NCI-H524 (cell line): ENCODE measurements at places on chromosomes 1 and 21.

DNA sequence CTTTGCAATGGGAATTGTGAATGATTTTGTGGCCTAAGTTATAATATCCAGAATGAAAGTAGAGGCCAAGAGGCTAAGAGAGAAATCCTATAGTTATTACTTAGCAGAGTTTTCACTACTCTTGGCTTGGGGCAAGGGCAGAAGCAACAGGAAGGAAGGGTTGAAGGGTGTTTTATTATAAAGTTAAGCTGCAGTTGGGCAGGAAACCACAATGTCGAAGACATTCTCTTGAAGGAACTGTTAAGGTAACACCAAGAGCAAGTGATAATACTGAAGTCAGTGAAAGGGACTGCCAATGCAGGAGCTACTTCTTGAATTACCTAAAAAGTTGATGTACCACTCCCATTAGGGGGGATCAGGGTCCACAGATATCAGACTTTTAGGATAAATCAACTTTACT is 8.3 kb downstream of the XCL2 start:
- DNase-seq, result no peak

GRCh38 chr1:36573445-36573844 is 90.7 kb upstream of the CSF3R start:
- no peak for DNase-seq

DNA sequence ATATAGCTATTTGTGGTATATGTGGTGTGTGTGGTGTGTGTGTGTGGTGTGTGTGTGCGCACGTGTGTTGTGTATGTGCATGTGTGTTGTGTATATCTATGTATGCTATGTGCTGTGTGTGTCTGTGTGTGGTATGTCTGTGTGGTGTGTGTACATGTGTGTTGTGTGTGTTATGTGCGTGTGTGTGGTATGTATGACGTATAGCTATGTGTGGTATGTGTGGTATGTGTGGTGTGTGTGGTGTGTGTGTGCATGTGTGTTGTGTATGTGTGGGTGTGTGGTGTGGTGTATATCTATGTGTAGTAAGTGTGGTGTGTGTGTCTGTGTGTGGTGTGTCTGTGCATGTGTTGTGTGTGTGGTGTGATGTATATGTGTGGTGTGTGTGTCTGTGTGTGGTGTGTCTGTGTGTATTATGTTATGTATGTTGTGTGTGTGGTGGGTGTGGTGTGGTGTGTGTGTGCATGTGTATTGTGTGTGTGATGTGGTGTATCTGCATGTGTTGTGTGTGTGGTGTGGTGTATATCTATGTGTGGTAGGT is 59.8 kb downstream of the EDN2 start:
- no peak for DNase-seq

- DNase-seq, result no peak
Measured at GRCh38 chr1:47711184-47711847, 273.5 kb downstream of the FOXD2 start.

DNA sequence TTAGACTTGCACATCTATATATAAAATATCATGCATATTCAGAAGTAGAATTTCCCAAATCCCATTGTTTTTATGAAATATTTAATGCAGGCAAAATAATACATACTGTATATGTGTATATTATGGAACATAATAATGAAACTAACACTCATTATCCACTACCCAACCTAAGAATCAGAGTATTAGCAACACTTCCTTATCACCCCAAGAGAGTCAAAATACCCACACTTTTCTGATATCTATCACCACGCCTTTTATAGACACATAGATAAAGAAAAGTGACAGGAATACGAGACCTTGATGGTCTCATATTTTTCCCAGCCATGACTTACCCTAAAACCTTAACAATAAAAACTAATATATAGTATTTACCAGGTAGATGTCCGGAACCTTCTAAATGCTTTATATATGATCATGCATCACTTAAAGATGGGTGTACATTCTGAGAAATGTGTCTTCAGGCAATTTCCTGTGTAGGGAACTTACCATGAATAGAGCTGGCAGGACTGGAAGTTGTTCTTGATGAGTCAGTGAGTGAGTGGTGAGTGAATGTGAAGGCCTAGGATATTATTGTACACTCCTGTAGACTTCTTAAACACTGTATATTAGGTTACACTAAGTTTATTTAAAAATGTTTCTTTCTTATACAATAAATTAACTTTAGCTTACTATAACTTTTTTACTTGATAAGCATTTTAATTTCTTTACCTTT is 45.5 kb downstream of the TNFSF4 start:
- no peak for DNase-seq

- no peak for DNase-seq
Measured at GRCh38 chr1:157105988-157106812, 6.6 kb upstream of the ETV3L start.

GRCh38 chr1:12052008-12052573 is 11.0 kb upstream of the TNFRSF8 start:
- no peak for DNase-seq

DNA sequence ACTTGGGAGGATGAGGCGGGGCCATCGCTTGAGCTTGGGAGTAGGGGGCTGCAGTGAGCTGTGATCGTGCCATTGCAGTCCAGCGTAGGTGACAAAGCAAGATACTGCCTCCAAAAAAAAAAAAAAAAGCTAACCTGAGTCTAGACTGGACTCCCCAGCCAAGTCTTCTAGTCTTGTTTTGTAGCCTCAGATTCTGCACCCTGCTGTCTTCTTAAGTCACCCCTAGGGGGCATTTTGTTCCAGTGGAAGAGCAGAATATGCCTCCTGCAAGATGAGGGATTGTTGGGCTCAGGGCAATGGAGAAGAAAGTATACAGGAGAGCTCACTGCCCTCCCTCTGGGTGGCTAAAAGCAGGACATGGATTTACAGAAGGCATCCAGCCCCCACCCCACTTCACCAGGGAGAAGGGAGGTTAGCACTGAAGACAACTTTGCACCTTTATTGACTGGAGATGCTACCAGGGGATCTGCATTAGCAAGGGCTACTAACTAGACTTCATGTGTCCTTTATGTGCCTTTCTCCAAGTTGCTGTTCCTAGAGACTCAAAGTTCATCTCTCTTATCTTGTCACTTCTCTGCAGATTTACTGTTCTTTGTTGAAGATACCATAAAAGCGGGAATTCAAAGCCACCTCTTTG is 15.3 kb upstream of the RNF187 start:
- DNase-seq, result no peak

- no peak for DNase-seq
Measured at GRCh38 chr1:145740269-145740668, 21.0 kb downstream of the CD160 start.

- no peak for DNase-seq
Measured at GRCh38 chr1:33322870-33323585, 2.1 kb upstream of the A3GALT2 start.

DNA sequence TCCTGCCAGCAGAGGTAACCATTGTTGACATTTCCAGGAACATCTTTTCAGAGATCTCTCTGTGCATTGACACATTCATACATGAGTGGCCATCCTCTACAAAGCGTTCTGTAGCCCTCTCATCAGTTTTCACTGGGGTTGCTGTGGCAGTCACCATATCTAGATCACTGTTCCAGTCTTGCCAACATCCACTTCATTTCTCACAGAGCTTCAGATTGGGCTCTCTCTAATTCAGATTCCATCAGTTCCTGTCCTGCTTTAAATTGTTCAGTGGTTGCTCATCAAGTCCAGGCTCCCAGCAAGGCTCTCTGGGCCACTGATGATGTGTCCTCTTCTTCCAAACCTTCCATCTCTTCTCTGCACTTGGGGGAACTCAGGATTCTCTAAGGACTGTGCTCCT is 173.7 kb downstream of the KCNJ6 start:
- no peak for DNase-seq

GRCh38 chr1:244599937-244600350 is 53.0 kb upstream of the DESI2 start:
- DNase-seq, result no peak

DNA sequence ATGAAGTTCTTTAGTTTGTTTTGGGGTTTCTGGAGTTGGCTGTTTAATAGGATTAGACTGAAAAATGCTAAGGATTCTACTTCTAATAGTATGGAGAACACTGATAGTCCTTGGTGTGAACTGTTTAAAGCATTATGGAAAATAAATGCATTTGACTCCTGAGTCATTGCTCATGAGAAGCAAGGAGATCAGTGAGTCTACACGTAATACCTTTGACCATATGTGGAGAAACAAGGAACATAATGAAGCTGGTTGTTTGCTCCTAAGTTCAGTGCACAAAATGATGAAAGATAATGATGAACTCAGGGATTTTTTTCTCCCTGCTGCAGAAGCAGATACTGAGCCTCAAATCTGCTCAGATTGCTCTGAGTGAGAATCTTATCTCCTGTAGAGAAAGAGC is 158.9 kb upstream of the COL11A1 start:
- DNase-seq, result no peak

- no peak for DNase-seq
Measured at GRCh38 chr1:37315371-37315846, 159.0 kb upstream of the ZC3H12A start.

GRCh38 chr1:8629241-8630091 is 188.0 kb downstream of the RERE start:
- no peak for DNase-seq

GRCh38 chr1:9368356-9368755 is 75.7 kb downstream of the SPSB1 start:
- no peak for DNase-seq

- DNase-seq, result no peak
Measured at GRCh38 chr1:232627171-232627570, 2.8 kb downstream of the SIPA1L2 start.

DNA sequence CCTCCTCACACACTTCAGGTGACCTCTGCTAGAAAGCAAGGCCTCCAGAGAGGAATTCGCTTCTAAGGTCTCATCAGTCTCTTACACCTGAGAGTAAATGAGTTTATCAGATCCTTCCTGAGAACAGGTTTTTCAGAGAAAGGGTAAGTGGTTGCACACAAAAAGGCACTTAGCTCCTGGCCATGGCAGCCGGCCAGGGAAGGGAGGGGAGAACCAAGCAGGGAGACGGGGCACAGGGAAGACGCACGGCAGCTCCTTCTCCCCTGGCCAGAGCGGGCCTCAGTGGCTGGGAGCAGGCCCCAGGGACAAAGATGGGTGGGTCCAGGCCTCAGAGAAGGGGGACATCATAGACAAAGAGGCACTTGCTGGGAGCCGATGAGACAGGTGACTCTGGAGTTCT is 3.6 kb upstream of the TNNT2 start:
- no peak for DNase-seq

- DNase-seq, result peak; percentile 69
Measured at GRCh38 chr1:167056529-167057231, 33.5 kb downstream of the GPA33 start.

- no peak for DNase-seq
Measured at GRCh38 chr1:166972826-166973225, 2.5 kb downstream of the ILDR2 start.

GRCh38 chr1:47469390-47469759 is 31.5 kb downstream of the FOXD2 start:
- no peak for DNase-seq

DNA sequence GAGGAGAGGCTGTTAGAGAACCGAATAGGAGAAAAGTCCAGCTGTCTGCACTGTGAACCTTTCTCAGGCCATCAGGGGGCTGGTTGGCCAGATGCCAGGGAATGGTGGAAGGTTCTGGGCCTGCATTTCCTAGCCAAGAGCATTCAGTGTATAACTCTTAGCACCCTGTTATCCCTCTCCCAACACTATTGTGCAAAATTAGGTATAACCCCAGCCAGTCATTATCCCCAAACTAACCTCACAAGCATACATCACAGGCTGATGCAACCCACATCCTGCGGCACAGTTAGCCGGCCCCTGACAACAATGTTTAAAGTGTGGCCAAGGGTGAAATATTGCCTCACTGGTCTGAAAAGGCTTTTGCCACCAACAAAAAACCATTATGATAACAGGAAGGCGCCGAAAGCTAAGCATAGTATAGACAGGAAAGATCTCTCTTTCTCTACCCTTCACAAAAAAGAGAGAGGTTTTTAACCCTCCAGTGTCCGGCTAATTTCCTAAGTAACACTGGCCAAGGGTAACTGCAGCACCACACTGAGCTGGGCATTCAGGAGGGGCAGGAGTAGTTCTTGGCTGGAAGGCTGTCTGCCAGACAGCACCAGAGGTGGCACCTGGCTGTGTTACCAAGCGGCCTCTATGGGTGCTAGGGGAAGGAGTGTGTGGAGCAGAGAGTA is 77.3 kb upstream of the BCAR3 start:
- no peak for DNase-seq

DNA sequence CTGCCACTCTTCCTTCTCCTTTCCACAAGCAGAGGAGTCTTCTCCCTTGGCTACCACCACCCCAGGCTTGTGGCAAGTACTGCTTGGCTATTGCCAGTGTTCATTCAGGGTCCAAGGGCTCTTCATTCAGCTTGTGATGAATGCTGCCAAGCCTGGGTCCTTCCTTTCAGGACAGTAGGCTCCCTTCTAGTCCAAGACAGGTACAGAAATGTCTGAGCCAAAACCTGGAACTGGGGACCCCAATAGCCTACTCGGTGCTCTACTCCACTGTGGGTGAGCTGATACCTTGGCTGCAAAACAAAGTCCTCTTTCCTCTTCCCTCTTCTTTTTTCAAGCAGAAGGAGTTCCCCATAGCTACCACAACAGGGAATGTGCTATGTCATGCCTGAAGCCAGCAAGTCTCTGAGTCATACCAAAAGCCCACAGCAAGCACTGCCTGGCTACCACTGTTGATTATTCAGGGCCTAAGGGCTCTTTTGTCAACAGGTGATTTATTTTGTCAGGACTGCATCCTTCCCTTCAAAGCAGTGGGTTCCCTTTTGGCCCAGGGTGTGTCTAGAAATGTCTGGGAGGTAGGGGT is 268.9 kb downstream of the HHAT start:
- no peak for DNase-seq

DNA sequence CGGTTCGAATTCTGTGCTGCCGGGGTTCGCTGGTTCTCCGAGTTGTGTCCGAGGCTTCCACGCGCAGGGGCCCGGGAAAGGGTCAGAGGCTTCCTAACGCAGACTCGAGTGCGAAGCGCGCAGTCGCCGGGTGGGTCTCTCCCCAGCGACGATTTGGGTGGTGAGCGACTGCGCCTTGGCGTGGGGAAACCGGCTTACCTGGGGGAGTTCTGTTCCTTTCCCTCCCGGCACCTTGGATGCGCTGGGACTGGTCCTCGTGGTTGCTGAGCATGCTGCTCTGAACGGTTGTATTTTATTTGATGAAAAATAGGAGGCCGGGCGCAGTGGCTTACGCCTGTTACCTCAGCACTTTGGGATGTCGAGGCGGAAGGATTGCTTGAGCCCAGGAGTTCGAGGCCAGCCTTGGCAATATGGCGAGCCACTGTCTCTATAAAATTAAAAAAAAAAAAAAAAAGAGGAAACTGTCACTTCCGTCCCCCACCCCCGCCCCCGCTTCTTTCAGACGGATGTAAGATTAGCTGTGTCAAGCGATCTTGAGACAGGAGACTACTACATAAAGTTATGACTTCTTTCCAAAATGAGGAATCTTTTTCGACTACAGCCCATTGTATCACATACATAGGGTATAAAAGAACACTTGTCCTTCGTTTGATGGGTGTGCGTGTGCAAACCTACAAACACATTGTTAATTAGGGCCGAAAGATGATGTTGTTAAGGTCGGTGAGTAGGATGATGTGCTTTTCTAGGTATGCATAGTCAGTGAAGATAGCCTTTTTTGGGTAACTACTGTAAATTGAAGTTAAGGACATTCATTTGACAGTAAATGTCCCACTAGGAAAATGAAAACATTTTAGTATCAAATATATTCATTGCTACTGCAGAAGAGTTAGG is at the start of gene CCDC18:
TSS of gene CCDC18 (plus strand) at position 2 of the 891 bp plus-strand sequence. CDS start 2,638 bp downstream, outside the sequence.
- DNase-seq, result no peak
